NCI-H1930 (cell line): ENCODE measurements at places on chromosomes 2 and 18.

- DNase-seq: no peak
These were observed 15.5 kb downstream of the GORASP2 start for GRCh38 chr2:170944545-170944944.

DNA sequence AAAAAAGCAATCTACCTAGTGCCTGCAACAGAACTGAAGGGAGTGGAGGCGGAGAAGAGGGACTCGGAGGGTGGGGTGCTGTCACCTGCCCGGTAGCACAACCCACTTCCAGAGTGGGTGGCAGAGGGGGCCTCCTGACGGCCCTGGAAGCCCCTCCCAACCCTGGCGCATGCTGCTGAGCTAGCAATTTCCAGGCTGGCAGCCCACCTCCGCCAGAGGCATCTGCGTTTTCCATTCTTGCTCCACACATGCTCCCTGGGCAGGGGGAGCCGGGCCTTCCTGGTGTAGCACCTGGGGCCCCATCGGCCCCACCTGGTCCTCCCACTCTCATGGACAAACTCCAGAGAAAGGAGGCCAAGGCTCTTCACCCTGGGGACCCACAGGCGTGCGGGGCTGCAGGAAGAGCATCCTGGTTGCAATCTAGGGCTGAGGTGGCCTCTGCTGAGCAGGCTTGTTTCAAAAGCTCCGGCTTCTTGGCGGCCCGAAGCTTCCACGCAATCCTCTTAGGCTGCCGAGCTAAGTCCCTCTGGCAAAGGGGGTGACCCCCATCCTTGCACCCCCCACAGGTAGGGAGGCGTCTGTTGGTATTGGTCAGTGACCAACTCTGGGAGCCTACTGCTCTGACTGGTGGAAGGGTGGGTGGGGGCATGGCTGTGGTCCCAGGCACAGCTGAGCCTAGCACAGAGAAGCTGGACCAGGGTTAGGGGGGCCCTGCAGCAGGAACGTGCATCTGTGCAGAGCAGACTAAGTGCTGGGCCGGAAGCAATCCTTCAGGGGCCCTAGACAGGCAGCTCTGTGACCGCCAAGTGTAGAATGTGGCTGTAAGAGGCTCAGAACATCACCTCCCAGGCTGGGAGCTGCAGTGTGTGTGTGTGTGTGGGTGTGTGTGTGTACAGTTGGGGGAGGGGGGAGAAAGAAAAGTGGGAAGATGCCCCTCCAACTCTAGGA, 2.6 kb downstream of the HS6ST1 start:
- DNase-seq: no peak

- DNase-seq: no peak
These were observed 47.6 kb downstream of the COBLL1 start for GRCh38 chr2:164794016-164794415.

- DNase-seq: no peak
These were observed 136.2 kb downstream of the FMNL2 start for GRCh38 chr2:152470861-152471854.
